Activated CD4-positive, alpha-beta T cell treated with anti-CD3 and anti-CD28 coated beads, Interleukin-2, amount 10 ng/mL, durations not matched to agents 7 days and 5 days (primary cell): ENCODE measurements at places on chromosomes 3 and 15.

- no peak for DNase-seq
These were observed 116.3 kb upstream of the ARPP21 start for GRCh38 chr3:35523074-35523473.

DNA sequence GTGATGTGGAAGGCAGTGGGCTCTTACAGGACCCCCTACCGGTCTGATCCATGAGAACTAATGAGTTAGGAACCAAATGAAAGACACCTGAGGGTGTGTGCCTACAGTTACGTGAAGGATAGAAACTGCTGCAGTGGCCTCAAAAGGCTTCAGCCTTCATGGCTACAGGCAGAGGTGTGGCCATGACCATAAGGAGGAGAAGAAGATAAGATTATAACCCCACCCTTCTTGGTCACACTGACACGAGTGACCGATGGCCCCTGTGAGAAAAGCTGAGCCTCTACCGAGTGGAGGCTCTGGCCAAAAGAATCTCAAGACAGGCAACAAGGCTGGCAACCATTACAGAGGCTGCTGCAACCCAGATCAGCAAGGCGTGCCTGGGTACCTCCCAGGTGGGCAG, 6.3 kb downstream of the RFT1 start:
- no peak for DNase-seq

GRCh38 chr15:66261056-66261455, 7.5 kb upstream of the MEGF11 start:
- no peak for DNase-seq

DNA sequence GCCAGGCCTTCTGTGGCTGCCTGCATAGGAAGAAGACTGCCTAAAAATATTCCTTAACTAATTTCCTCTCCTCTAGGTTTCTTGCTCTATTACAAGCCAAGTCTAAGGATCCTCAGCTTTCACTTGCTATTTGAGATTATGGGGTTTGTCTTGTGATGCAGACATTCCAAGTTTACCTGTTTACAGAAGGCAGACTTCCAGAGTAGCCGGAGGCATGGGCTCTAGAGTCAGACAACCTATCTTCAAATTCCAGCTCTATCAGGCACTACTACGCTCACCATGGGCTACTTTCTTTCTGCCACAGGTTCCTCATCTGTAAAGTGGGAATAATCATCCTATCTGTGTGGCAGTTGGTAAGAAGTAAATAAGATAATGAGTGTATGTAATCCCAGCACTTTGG, 95.6 kb upstream of the BCL6 start:
- DNase-seq, result no peak
